Smooth muscle cell of the umbilical artery (primary cell): ENCODE measurements at places on chromosomes 12 and 14. TPM values are rescaled to one million over a fixed set of nuclear protein-coding genes. Genes with fewer than 3 reads are reported as not detected.

The VAMP1 gene
- 5.3 and 7.4 TPM in 2 replicates for total RNA-seq

The FLVCR2 gene
- 0.59 and 0.74 TPM in 2 replicates for total RNA-seq

The TTC6 gene
- total RNA-seq = under 0.01 and 0.09 TPM in 2 replicates

The POLE2 gene
- total RNA-seq = 2.4 and 7.8 TPM in 2 replicates

The TSHR gene
- not detected in 2 replicates for total RNA-seq

The IQSEC3 gene
- total RNA-seq = 0.05 and 0.59 TPM in 2 replicates

The NCOR2 gene
- total RNA-seq = 98.0 and 169 TPM in 2 replicates

The ERBB3 gene
- under 0.01 and 0.23 TPM in 2 replicates for total RNA-seq

The ABCC9 gene
- total RNA-seq = 1.2 and 6.8 TPM in 2 replicates

The ACOT4 gene
- total RNA-seq = 0.46 and 0.59 TPM in 2 replicates

The BEGAIN gene
- under 0.01 and 0.88 TPM in 2 replicates for total RNA-seq

The KRT80 gene
- total RNA-seq = 0.30 and 0.83 TPM in 2 replicates

The LGMN gene
- 113 and 213 TPM in 2 replicates for total RNA-seq

The PGF gene
- 0.60 and 1.5 TPM in 2 replicates for total RNA-seq

The P2RX7 gene
- 0.28 and 0.89 TPM in 2 replicates for total RNA-seq

The REP15 gene
- 2.1 and 5.0 TPM in 2 replicates for total RNA-seq

The KRT85 gene
- not detected in 2 replicates for total RNA-seq

The SIX4 gene
- 5.3 and 12.3 TPM in 2 replicates for total RNA-seq

The DPPA3 gene
- not detected in 2 replicates for total RNA-seq

The FOXN4 gene
- total RNA-seq = not detected in 2 replicates

The PEX5 gene
- 26.4 and 28.8 TPM in 2 replicates for total RNA-seq

The CCDC196 gene
- not detected in 2 replicates for total RNA-seq

The INHBC gene
- total RNA-seq = not detected in 2 replicates

The SLC22A17 gene
- 30.4 and 54.9 TPM in 2 replicates for total RNA-seq

The KSR2 gene
- under 0.01 TPM in 2 replicates for total RNA-seq
